ENCODE measurements at places on chromosomes 13 and 19.

DNA sequence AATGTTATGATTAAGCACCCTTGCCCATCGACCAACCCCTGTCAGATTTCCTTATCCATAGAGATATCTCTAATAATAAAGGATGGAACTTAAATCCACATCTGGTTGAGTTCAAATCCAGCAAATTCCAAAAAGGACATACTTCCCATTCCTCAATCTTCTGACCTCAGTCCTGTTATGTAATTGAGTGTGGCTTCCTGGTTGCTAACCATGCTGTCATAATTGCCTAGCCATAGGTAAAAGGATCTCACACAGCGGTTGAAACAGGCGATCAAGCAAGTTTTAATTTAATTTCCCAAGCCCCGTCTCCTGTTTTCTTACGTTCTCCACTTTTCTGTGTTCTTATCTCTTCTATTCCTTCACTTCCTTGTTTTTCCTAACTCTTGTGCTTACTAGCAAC, 550.3 kb downstream of the GPC6 start:
- DNase-seq, result no peak

- DNase-seq, result peak; percentile 75
Observed at GRCh38 chr13:96089749-96090239, at the start of gene HS6ST3. TSS of gene HS6ST3 (plus strand) at chr13:96090107.

GRCh38 chr13:99944102-99944501, 27.5 kb downstream of the ZIC5 start:
- DNase-seq, result no peak

DNA sequence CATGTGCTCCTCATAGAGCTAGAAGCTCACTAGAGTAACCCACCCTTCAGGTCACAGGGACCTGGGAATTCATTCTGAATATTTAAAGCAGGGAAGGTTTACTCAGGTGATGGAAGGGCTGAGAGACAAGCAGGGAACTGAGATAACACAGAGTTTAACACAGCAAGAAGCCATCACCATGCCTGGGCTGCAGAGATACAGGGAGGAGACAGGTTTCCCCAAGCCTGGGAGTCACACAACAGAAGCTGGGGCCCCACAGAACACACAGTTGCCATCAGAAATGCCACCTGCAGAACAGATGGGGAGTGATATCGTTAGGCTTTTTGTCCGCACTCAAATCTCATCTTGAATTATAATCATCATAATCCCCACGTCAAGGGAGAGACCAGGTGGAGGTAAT, 7.9 kb upstream of the CYSLTR2 start:
- DNase-seq, result no peak

- no peak for DNase-seq
Observed at GRCh38 chr19:42200116-42200715, 17.3 kb downstream of the DEDD2 start.

DNA sequence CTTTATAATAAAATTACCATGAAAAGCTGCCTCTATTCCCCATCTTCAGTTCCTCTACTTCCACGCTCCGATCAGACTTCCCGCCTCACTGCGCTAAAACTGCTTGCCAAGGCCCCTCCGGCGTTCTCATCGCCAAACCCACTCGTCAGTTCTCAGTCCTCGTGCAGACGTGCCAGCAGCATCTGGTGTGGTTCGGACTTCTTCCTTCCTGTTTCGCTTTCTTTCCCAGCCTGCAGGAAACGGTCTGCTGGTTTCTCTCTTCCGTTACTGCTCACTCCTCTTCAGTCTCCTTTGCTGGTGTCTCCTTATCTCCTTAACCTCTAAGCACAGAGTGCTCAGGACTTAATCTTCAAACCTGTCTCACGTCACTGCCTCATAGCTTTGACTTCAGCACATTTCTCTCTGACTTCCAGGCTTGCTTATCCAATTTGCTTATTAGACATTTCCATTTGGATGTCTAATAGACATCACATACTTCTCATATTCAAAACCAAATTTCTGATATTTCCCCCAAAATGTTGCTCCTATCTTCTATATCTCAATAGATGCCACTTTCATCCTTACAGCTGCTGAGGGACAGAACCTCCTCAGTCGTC, 40.3 kb downstream of the RCBTB2 start:
- DNase-seq, result no peak

All from WTC11 (cell line).